Dermis microvascular lymphatic vessel endothelial cell (primary cell): ENCODE measurements at places on chromosomes 2 and 18. TPM values are rescaled to one million over a fixed set of nuclear protein-coding genes. Genes with fewer than 3 reads are reported as not detected.

The MORN2 gene
- 7.6 and 9.6 TPM in 2 replicates for total RNA-seq

The LIPT1 gene
- 3.1 and 5.3 TPM in 2 replicates for total RNA-seq

The PTRHD1 gene
- 36.7 and 37.6 TPM in 2 replicates for total RNA-seq

The TMEM247 gene
- not detected in 2 replicates for total RNA-seq

The TUBA4B gene
- total RNA-seq = not detected in 2 replicates

The NR4A2 gene
- total RNA-seq = 0.13 and 0.25 TPM in 2 replicates

The TUBB8B gene
- not detected in 2 replicates for total RNA-seq

The CIB4 gene
- not detected in 2 replicates for total RNA-seq

The ANKRD30B gene
- not detected in 2 replicates for total RNA-seq

The TOGARAM2 gene
- under 0.01 and 0.13 TPM in 2 replicates for total RNA-seq

The STPG4 gene
- under 0.01 TPM in 1 of 2 replicates, not detected in the other for total RNA-seq

The FABP1 gene
- not detected in 2 replicates for total RNA-seq

The TEX44 gene
- total RNA-seq = not detected in 2 replicates

The CDK15 gene
- total RNA-seq = not detected in 2 replicates

The MAP2 gene
- 3.3 and 11.2 TPM in 2 replicates for total RNA-seq

The CIDEA gene
- 1.3 TPM in 1 of 2 replicates, not detected in the other for total RNA-seq
